ENCODE measurements at places on chromosomes 6 and 20.

DNA sequence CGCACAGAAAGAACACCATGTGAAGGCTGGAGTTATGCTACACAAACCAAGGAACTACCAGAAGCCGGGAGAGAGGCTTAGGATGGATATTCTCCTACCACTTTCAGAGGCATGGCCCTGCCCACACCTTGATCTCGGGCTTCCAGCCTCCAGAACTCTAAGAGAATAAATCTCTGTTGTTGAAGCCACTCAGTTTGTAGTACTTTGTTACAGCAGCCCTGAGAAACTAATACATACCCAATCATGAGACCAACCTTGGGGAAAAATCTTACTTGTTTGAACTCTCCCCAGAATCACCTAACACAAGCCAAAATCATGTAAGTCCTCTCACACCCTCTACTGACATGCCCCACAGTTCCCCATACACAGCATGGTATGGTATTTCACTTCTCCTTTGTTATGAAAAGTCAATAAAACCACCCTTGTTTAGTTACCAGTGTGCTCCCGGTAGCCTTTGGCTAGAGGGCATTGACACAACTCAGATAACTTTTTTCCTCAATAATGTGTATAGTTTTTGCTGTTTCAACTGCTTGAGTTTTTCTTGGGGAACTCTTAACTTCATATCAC is 40.7 kb upstream of the SLC2A12 start:
- DNase-seq = no peak

DNA sequence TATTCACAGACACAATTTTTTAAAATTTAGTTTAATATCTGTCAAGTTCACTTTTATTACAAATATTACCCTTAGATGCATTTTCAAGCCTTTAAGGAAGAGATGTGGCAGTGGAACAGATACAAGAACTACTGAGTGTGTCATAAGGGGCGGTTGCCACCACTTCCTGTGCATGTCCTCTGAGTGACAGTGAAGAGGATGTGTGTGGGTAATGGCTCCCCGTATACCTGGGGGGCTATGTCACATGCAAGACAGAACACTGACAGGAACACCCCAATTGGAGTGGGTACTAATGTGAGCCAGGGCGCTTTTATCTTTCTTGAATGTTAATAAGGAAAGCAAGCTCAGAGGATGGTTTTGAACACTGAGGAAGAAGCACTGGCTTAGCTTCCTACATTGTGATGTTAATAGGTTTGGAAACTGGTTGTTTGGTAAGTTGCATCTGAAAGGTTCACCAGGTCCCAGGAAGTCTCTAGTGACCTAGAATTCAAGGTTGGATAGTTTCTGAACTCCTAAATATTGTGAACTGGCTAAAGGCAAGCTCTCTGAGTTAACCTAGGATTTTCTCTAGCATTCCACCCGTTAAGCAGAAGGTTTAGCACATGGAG is 83.4 kb upstream of the ASF1A start:
- DNase-seq = peak; percentile 60

- no peak for DNase-seq
These were observed 66.7 kb downstream of the ZDHHC14 start for GRCh38 chr6:157447735-157448134.

- DNase-seq = peak; percentile 50
These were observed 161.4 kb downstream of the LY86 start for GRCh38 chr6:6749702-6750491.

- DNase-seq = peak; percentile 73
These were observed 108.5 kb downstream of the LY86 start for GRCh38 chr6:6696867-6697531.

- no peak for DNase-seq
These were observed 86.5 kb upstream of the FYN start for GRCh38 chr6:111959766-111960165.

DNA sequence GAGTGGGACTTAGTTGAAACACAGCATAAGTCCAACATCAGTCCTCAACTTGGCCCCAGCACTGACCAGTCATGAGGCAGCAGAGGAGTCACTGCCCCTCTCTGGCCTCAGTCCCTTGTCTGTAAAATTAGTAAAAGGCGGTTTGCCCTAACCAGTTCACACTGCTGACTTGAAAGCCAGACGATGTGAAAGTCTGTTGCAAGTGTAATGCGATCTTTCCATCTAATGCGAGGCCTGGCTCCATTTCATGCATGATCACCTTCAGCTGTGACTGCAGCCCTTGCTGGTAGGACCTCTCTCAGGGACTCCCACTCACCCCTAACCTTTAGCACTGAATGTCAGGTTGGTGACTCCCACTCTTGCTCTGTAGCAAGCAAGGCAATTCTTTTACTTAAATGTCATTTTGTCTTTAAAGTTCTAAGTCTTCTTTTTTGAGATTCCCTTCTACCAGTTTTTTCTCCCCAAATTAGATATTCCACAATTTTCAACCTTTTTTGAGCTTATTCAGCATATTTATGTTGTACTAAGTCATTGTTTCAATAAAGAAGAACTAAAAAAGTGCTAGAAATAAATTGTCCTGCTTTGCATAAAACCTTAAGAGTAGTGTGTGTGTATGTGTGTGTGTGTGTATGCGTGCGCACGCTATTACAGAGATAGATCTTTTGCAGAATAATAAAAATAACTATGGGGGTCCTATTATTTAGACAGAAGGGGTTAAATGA is 245.5 kb downstream of the PACRG start:
- DNase-seq = no peak

- DNase-seq = no peak
These were observed 22.7 kb upstream of the BMP2 start for GRCh38 chr20:6744805-6745204.

DNA sequence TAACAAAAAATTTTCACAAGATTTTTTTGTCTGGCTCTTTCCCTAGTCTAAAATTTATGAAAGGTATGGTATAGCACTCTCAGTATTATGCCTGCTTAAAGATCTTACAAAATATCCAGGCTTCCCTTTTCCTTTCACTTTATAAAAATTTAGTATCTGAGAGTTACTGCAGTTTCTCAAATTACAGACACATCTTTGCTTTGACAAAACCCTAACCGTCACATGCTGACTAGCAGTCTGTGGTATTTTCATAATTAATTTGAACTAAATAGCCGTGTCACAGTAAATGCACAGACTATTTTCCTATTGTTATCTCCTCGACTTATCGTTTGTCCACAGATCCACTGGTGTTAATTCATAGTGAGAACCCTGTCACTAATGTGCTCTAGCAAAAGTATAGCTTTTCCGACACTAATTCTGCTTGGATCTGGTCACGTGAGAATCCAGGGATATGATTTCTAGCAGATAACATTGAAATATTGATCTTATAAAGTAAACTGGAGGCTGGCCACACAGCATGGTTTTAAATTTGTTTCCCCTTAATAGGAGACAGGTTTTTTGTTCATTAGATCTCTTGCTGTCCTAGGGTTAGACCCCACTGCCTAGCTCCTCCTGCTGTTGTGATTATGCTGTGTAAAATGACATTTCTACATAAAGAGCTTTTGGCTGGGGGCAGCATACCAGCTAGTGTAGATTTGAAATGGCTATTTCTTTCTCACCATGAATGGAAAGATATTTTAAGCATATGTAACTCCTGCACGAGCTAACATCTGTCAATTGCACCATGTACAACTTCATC is 340.6 kb upstream of the SASH1 start:
- no peak for DNase-seq

DNA sequence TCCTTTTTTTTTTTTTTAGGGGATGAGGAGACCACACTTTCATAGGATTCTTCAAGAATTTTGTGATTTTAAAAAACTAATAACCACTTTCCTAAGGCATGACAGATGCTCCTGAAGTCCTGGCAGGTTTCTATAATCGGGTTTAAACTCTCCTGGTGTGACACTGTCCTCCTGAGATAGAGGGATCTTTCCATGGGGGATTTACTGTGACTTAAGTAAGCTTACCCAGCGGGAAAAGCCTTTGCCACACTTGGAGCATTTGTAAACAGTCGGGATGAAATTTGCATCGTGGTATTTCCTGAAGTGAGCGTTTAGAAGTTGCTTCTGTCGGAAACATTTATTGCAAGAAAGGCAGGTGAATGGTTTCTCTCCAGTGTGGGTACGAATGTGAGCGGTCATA is 16.6 kb downstream of the CTCFL start:
- no peak for DNase-seq

GRCh38 chr20:8807480-8808201 is 261.2 kb upstream of the PLCB4 start:
- DNase-seq = no peak

GRCh38 chr6:166569206-166569605 is 17.3 kb downstream of the RAMACL start:
- no peak for DNase-seq

GRCh38 chr6:93964321-93964720 is 545.0 kb upstream of the EPHA7 start:
- DNase-seq = no peak

GRCh38 chr6:163080228-163080627 is 334.3 kb upstream of the QKI start:
- no peak for DNase-seq

GRCh38 chr6:5590187-5590586 is 328.9 kb downstream of the FARS2 start:
- no peak for DNase-seq

- DNase-seq = no peak
These were observed 274.8 kb upstream of the RGS17 start for GRCh38 chr6:153405931-153406330.

DNA sequence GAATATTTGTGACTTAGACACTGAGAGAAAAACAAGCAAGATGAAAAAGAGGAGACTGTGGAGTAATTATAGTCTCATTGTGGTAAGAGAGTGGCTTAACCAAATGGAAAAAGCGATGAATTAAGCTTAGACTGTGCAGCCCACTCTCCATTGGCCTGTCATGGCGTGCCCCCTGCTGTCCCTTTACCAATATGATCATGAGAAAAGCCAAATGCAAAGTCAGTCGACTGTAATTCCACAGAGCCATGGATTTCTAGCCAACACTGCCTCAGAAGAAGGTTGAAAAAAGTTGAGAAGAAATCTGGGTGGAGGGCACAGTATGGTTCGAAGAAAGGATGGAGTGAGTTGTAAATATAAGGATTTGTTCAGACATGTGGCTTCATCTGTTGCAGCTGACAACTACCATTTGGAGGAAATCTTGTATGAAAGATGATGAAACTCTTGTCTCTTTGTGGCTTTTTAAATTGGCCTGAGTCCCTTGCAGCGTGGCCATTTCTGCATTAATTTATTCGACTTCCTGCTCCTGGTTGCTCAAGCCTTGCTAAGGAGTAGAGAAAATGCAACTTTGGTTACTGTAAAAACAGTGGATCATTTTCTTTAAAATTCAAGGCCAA is 251.4 kb downstream of the DOK5 start:
- DNase-seq = no peak

DNA sequence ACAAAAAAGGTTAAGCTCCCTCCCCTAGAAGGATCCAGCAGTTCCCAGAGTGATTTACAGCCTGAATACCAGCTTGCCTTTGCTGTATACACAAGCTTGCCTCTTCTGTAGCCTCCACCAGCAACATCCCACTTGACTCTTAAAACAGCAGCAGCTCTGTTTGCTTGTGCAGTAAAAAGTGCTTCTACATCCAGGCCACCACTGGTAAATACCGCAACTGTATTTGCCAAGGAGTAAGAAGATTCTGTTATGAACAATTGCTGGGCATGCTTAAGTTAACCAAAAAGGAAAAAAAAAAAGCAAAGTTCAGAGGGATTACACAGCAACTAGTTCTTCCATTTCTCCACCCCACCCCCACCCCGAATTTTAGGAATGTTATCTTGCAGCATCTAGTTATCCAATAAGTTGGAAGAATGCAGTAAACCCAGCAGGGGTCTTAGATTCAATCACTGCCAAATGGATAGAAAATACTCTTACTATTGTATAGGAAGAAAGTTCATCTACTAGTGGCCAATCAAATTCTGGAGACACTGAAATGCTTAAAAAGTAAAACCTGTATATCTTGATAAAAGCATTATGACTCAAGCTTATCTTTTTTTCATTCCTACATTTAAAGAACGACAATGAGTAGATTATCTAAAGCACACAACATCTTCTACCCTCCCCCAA is 4.8 kb downstream of the SALL4 start:
- no peak for DNase-seq

DNA sequence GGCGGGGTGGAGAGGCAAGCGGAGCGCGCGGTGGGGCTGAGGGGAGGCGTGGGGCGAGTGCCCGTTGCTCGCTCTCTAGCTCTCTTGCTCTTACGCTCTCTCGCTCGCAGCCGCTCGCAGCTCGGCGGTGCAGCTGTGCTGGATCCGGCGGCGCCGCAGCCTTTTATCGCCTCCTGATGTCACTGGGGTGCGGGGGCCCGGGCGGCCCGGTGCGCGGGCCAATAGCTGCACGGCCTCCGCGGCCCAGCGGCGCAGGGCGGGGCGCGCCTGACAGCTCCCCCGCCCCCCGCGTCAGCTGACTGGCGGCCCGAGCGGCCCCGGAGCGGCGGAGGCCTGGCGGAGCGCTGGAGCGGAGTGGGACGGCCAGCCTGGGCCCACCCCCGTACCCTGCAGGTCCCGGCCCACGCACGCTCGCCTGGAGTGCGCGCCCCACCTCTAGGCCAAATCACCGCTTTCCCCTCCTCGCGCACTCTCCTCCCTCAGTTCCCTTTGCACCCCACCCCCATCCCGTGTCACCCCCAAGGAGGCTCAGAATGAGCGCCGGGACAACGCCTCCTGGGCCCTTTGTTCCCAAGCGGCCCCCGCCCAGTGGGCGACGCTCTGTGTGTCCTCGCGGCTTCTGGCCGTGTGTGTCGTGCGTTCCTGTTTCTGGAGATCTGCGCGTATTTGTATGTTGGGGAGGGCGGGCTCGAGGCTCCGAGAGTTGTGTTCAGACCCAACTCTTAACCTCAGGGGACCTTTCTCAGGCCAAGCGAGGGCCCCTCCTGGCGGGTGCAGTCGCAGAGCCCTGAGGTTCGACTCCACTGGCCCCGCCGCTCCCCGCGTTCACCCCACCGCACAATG is at the start of gene MAFB:
Gene MAFB, minus strand, starts transcription at position 137 of the 843 bp plus-strand sequence. CDS start 386 bp downstream, outside the sequence.
- DNase-seq = no peak

DNA sequence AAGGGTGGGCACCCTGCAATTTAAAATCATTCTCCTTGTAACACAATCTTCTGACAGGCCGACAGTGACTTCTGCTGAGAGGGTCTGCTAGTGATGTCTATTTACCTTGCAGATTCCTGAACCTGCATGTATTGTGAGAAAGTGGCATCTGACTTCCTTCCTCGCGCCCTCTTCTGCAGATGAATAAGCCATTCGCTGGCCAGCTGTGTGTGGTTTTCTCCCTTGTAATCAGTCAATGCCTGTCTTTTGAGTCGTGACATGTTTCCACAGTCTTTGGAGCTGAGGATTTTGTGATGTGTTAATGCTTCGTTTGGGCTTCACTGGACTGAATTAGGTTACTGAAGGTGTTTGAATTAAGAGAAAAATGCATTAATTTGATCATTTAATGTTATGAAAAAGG is 125.3 kb downstream of the GRM1 start:
- no peak for DNase-seq

- no peak for DNase-seq
These were observed 46.4 kb upstream of the PMEPA1 start for GRCh38 chr20:57756213-57756612.
